ENCODE measurements at places on chromosomes 12 and 14.

DNA sequence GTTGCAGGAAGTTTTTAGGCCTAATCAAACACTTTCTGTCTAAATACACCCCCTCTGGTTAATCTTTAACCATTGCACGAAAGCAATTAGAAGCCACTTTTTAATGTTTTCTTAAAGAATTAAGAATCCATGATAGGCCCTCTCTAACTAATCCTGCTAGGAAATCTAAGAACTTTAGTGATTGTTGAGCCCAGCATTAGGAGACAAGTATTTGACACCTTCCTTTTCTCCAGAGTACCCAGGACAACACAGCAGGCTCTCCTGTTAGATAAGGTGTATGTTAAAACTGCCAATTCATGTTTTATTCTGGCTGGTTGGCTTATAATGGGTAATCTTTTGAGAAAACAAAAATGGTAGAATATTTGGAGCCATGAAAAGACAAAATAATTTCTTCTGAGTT, 95.0 kb downstream of the ALX1 start:
- DNase-seq = no peak

GRCh38 chr12:71045781-71046180, 112.0 kb downstream of the TSPAN8 start:
- no peak for DNase-seq

DNA sequence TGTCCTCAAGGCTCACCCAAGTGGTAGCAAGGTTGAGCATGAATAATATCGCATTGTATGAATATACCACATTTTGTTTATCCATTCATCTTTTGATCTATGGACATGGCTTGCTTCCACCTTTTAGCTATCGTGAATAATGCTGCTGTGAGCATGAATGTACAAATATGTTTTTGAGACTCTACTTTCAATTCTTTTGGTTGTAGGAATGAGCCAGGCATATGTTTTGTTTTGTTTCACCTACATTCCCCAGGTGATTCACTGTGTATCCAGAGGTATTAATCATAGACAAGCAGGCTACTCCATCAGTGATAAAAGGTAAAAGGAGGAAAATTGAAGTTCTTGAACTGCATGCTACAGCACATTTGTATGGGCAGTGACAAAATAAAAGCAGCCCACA, 35.8 kb downstream of the CDKL1 start:
- no peak for DNase-seq

DNA sequence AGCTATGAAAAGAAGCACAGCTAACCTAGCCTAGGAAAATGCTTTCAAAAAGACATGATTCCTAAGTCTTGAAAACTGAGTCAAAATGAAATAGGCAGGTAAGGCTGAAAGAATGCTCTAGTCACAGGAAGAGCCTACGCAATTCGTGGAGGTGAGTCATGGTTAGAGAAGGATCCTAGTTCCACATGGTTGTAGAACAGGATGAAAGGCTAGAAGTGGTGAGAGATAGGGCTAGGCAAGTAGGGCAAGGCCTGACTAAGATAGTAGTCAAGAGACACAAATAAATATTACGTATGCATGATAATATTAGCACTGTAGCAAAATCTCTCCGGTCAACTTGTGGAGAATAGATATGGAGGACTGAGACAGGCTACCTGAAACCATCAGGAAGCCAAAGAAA, 47.2 kb downstream of the PLCZ1 start:
- DNase-seq = no peak

- no peak for DNase-seq
Observed at GRCh38 chr14:67987606-67988005, 168.0 kb downstream of the RAD51B start.

- DNase-seq = no peak
Observed at GRCh38 chr14:21059842-21060613, 2.4 kb downstream of the RNASE8 start.

- peak; percentile 51 for DNase-seq
Observed at GRCh38 chr14:101593411-101594238, 32.3 kb downstream of the DIO3 start.

GRCh38 chr12:22533155-22533554, 11.2 kb downstream of the C2CD5 start:
- DNase-seq = no peak

DNA sequence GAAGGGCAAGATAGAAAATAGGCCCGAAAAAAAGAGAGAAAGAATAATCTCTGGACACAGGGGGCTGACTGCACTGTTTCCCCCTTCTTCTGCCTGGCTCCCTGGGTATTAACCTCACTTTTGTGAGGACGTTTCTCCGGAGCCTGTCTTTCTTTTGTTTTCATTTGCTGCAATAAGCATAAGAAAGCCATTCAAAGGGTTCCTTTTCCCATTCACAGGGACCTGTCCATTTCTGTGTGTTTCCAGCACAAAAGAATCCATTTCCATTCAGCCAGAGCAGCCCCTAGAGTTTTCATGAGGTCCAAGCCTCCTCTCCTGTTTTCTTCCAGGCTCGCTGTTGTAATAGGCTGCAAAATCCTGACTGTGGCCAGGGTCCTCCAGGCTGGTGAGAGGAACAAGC, 16.8 kb downstream of the PLXNC1 start:
- no peak for DNase-seq

- no peak for DNase-seq
Observed at GRCh38 chr12:11433664-11434063, 38.3 kb upstream of the PRB2 start.

DNA sequence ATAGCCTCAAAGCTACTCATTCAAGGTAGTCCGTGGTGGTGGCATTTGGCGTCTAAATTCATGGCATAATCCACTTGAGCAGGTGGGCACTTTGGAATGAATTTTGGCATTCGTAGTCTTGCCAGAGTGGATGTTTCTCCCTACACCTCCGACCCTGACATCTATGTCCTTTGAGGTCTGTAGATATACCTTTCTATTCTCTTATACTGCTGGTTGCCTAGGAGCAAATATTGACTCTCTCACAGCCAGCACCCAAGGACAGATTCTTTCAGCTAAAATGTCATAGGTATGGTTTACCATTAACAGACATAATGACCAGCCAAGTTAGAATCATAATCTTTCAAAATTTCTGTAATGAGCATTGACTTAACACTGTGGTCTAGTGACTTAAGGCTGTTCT, 47.4 kb upstream of the FLRT2 start:
- DNase-seq = no peak

DNA sequence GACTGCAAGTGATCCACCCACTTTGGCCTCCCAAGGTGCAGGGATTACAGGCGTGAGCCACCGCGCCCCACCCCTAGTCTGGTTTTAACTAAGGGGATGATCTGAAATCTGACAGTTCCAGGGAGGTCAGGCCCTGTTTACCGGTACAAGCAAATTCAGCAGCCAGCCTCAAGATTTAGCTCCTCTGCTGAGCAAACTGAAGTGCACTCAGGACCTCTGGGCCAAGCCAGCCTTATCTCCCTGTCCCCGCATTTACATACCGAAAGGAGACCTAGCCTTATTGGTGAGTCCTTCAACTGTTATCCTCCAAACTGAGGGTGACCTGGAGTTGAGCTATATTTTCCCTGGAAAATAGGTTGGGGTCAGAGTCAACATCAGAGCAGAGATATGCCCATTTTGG, 835 bp upstream of the ABHD4 start:
- no peak for DNase-seq

GRCh38 chr12:98698603-98699463, 53.7 kb downstream of the APAF1 start:
- DNase-seq = peak; percentile 56

DNA sequence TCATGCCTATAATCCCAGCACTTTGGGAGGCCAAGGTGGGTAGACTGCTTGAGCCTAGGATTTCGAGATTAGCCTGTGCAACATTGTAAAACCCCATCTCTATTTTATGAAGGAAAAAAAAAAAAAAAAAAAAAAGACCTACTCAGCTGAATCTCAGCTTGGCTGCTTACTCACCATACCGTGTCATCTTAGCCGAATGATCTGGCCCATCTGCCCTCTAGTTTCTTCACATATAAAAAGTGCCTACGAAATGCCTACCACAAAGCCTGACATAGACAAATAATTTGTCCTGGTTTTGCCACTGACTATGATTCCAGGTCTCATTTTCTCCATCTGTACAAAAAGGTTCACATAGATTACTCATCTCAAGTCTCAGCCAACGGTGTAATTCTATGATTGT, 10.1 kb downstream of the DIABLO start:
- no peak for DNase-seq

- DNase-seq = no peak
Observed at GRCh38 chr14:101790232-101790631, 28.7 kb downstream of the PPP2R5C start.

- no peak for DNase-seq
Observed at GRCh38 chr14:92635031-92635430, 113.4 kb downstream of the LGMN start.

DNA sequence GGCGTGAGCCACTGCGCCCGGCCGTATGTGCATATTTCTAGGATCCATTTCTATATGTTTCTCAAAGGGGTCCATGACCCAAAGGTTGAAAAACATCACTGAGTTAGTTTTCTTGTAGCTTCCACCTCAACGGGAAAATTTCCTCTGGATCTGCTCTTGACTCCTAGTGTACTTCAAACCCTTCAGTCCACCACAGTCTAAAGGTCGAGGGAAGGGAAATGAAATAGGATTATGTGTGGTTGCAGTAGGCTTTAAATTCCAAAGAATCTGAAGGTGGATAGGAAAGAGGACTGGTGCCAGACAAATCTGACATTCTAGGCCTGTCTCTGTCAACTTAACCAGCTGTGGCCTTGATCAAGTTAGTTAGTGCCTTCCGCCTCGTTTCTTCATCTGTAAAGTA, 1.7 kb upstream of the SUOX start:
- DNase-seq = no peak

DNA sequence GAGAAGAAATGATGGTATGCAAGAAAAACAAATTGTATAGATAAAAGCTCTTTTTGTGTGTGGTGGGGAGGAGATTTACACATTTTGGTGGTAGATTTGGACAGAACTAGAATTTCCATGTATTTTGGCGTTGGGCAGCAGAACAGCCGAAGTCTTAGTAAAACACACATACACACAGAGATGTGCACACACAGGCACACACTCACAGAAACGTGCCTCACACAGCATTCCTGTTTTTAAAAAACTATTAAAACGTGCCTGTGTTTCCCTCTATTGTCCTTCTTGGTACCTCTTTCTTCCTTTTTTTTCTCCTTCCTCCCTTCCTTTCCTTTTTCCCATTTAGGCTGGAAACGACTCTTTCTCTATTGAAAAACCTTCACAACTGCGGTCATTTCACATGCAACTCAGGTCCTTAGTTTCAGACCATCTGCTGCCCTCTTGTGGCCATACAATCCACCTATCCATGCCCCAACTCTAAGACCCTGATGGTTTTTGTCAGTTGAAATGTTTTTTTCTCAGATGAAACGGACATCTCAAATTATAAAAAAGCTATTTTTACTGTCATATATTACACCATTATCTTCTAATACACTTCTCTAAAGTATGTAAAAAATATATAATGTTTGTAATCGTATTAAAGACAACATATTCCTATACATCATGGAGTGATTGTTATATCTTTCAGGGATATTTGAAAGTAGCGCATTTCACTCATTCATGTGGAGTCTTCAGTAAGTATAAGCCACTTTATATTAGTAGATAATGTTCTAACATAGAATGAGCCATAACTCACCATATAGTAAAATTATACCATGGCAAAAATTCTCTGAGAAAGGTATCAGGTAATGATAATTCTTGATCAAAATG, 386.7 kb upstream of the NOVA1 start:
- no peak for DNase-seq

DNA sequence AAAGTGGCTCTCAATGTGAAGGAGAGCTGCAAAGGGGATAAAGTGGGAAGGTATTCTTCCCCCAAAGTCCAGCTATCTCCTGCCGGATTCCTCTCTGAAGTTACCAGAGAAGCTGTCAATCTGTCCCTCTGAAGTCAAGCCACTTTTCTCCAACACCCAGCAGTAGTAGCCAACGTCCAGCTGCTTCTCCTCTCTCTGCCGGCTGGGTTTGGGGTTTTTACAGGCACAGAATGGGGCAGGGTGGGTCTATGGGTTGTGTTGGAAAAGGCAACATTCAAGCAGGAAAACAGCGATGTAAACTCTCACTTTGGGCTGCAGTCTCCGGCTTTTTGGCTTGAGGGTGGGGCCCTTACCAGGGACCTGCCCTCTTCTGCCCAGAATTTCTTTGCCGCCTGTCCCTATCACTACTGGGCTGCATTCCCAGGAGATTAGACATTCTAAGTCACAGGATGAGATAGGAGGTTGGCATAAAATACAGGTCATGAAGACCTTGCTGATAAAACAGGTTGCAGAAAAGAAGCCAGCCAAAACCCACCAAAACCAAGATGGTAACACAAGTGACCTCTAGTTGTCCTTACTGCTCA, 16.3 kb downstream of the CAPZA3 start:
- no peak for DNase-seq

GRCh38 chr12:76199808-76200207, 115.3 kb upstream of the NAP1L1 start:
- no peak for DNase-seq

DNA sequence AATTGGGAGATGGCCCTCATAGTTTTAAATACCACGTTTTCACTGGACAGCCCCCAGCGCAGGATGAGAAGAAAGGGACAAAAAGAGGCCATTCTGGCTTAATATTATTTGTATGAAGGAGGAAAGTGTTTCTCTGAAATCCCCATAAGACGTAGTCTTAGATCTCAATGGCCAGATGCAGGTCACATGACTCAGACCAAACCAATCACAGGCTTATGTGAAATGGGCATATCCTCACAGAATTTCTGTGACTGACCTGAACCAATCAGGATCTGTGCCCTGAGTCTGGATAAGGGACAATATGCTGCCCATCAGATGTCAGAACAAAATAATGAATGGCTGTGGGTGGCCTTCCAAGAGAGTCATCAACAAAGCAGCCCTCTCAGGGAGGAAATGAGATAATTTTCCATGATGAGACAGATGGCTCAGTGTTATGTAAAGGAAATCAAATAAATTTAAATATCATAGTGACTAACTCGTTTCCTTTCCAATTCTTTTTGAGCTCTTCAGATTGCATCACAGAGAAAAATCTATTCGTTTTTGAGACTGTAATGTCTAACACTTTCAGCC, 1009.5 kb upstream of the TMEM132C start:
- no peak for DNase-seq

- DNase-seq = no peak
Observed at GRCh38 chr14:50739186-50739585, 71.1 kb upstream of the SAV1 start.

DNA sequence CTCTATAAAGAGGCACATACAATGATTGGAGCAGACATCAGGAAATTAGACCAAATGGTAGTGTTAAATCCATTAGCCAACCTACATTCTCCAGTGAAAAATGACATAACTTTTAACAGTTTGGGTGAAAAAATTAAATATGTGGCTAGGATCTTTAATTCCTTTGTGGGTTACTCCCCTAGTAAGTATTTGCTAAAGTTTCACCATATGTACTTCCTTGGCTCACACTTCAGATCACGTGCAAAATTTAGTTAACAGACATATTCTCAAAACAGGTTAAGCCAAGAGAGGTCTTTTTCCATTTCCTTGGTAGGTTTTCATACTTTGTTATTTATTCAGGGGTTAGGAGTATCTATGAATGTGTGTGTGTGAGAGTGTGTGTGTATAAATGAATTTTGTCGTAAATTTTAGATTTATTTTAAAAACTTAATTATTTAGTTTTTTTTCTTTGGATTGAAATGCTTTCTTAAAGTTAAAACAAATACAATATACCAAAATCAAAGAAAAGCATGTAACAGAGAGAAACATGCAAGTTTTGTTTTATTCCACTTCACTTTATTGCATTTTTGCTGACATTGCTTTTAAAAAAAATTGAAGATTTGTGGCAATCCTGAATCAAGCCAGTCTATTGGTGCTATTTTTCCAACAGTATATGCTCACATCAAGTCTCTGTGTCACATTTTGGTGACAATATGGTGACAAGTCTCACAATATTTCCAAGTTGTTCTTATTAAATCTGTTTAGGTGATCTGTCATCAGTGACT, 258.7 kb downstream of the FLRT2 start:
- DNase-seq = no peak
